ENCODE measurements at places on chromosomes 11 and 22.
A peak's percentile ranks its signal among the peaks of the same experiment; 100 is the strongest.

GRCh38 chr22:20591660-20592310 lies 84.4 kb downstream of the MED15 start:
- DNase-seq: no peak

GRCh38 chr11:70233511-70233934 lies 30.4 kb downstream of the FADD start:
- no peak for DNase-seq

- no peak for DNase-seq
Observed at GRCh38 chr11:74612877-74613276, 20.5 kb downstream of the POLD3 start.

- DNase-seq: no peak
Observed at GRCh38 chr22:46125816-46126765, 24.2 kb upstream of the PPARA start.

DNA sequence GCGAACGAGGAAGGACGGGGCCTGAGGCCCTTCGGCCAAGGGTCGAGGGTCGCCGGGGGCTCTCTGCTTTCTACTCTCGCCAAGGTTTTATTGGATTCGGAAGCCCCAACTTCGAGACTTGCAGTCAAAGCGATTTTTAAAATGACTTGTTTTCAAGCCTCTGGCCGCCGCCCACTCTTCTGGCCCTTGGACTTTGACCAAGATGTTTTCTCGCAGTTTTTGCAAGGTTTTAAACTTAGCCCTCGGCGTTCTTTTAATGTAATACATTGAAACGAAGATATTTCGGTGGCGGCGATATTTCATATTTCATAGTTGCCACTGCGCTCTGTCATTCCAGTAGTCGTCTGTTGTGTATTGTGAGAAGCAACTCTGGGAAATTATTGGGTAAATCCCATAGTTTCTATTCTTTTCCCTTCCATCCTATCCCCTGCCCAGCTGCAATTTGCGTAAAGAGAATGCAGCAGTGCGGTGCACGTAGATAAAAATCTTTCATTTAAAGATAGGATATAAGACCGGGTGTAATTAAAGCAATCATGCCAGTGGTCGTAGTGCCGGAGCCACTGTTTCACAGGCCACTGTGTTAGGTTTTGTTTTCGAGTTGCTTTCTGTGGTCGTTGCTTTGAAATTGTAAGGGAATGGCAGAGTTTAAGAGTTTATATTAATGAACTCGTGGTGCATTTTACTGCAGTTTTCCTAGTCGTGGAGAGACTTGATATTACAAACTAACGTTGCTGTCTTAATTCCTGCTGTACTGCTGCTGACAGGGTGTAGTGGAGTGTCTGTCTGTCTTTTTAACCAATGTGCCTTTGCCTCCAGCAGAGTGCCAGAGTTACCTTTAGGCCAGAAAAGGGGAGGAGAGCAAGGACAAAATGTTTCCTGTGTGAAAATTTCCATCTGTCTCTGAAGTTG lies 702 bp downstream of the BIRC2 start:
- peak; percentile 4 for DNase-seq

DNA sequence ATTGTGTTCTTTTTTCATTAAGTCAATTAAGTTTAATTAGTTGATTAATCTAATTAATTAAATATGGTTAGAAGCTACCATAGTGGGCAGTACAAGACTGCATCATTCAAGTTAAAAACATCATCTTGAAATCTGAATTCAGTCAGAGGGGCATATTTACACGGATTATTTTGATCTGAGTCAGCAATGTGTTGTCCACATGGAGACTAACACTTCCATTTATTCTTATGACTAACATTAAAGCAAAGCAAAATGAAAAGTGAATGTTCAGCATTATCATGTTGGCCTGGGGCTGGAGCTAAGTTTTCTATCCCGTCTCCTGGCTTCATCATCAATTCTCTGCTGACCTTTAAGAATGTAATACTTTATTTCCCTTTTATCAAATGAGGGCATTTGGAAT lies 17.3 kb downstream of the FLI1 start:
- peak; percentile 57 for DNase-seq

DNA sequence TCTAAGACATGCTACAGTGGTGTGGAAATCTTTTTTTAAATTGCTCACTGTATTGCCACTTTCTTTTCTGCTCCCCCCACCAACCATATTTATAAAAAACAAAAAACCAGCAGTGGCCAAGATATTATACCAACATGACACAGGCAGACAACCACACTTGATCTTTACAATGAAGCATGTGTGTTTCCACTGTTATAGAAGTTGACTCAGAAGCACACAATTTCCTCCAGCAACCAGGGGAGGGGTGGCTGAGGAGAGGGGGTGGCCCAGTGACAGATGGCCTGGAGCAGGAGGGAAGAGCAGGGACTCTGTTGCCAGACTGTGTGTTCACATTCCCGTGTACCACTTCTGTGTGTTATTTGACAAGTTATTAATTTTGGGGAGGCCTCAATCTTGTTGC lies 14.8 kb downstream of the CD59 start:
- DNase-seq: peak; percentile 27

- DNase-seq: no peak
Observed at GRCh38 chr11:122116591-122116990, 576 bp upstream of the BLID start.

- no peak for DNase-seq
Observed at GRCh38 chr11:11025087-11025486, 167.2 kb upstream of the ZBED5 start.

GRCh38 chr11:113849713-113850112 lies 25.7 kb downstream of the USP28 start:
- DNase-seq: no peak

DNA sequence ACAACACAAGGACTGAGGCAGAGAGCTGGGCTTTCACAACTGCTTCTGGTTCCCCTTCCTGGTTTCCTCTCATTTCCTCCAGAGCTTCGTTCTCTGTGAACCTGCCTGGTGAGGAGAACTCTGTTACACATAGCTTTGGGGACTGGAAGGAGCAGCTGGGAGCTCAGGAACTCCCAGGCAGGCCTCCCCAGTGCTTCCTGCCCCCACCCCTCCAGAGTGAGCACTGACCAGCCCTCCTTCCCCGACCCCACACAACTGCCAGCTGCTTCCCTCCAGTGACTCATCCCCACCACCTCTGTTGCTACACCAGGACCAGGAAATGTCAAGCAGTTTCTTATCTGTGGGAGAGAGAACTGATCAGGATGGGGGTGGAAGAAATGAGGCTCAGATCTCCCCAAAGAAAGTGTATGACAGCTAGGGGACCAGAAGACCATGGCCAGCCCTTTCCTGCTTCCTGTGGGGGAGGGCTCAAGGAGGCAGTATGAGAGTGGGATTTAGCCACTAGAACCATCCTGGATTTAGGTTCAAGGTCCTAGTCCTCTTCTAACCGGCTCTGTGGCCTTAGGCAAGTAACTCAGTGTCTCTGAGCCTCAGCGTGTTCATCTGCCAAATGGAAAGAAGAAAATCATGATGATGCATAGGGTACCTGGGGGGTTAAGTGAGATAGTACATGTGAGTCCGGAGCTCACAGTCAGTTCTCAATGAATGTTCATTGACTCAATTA lies 4.5 kb upstream of the TP53I11 start:
- DNase-seq: peak; percentile 30

DNA sequence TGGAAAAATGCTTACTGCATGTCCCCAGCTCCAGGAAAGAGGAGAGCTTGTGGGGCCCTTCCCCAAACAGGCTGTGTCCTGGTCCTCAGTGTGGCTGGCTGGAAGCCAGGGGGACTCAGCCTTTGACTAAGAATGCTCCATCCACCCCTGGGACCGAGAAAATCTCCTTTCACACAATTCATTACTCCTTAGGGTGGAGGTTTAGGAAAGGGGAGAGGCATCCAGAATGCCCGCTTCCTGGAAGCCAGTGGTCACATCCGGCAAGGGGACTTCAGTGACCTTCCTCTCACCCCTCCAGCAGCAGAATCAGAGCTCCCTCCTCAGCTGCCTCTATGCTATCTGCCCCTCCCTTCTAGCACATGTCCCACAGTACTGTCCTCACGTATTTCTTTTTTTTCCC lies 21.9 kb downstream of the ATG16L2 start:
- DNase-seq: no peak

GRCh38 chr22:49999063-49999945 lies 13.3 kb downstream of the IL17REL start:
- DNase-seq: no peak
